Astrocyte of the cerebellum (primary cell): ENCODE measurements at places on chromosomes 1 and 21.

DNA sequence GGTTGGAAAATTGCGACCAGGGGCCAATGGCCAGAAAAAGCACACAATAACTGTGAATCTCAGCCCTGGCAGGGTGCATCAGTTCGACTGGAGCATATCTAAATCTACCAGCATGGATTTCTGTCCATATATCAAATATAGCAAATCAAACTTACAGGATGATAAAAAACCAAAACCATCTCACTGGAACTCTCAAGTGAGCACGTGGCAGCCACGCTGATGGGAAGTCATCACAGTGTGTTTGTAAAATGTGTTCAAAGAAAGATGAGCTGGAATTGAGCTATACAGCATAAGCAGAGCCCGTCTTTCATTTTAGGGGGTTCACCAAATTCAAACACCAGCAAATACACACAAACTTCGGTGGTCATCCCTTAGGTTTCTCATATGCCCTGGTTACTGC lies 610.1 kb downstream of the AJAP1 start:
- DNase-seq: no peak

- no peak for DNase-seq
These were observed 46.1 kb downstream of the CAMTA1 start for GRCh38 chr1:6831366-6831765.

GRCh38 chr1:68128157-68128556 lies 77.7 kb upstream of the DIRAS3 start:
- DNase-seq: peak; percentile 75

- DNase-seq: no peak
These were observed 136.9 kb upstream of the SAMSN1 start for GRCh38 chr21:14683063-14683462.

- DNase-seq: no peak
These were observed 49.0 kb upstream of the MAB21L3 start for GRCh38 chr1:116062201-116062600.

GRCh38 chr1:92730476-92730875 lies 54.4 kb downstream of the EVI5 start:
- no peak for DNase-seq

GRCh38 chr1:168518201-168518689 lies 25.6 kb downstream of the XCL2 start:
- DNase-seq: no peak

DNA sequence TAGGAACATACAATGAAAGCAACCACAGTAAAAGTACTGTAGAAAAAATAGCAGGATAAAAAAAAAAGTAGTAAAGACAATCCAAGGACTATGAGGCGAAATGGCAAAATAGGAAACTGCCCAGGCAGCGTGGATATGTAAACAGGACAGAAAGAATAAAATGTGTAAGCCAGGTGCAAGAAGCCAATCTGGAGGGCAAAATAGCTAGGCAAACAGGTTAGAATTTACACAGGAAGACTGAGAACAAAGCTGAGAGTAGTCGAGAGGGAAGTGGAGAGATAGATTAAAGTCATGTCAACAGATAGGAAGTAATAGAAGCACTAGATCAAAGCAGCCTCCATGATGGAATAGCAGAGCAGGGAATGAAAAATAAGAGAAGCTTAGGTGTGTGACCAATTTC lies 124.2 kb upstream of the B3GALT2 start:
- DNase-seq: no peak

DNA sequence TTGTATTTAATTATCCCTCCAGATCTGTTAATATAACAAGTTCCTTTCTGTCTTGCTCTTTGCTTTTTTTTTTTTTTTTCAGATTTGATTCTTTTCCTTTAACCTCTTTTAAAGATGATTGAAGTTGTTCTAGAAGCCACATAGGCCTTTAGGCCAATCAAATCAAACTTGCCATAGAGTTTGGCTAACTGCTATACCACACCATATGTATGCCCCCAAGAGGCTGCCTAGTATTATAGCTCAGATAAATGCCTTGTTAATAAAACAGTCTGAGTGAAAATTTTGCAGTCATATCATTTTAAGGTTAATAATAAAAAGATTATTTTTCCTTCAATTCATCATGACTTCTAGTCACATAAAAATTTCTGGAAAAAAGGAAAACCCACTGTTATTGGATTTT lies 696.0 kb upstream of the CHRM3 start:
- no peak for DNase-seq

DNA sequence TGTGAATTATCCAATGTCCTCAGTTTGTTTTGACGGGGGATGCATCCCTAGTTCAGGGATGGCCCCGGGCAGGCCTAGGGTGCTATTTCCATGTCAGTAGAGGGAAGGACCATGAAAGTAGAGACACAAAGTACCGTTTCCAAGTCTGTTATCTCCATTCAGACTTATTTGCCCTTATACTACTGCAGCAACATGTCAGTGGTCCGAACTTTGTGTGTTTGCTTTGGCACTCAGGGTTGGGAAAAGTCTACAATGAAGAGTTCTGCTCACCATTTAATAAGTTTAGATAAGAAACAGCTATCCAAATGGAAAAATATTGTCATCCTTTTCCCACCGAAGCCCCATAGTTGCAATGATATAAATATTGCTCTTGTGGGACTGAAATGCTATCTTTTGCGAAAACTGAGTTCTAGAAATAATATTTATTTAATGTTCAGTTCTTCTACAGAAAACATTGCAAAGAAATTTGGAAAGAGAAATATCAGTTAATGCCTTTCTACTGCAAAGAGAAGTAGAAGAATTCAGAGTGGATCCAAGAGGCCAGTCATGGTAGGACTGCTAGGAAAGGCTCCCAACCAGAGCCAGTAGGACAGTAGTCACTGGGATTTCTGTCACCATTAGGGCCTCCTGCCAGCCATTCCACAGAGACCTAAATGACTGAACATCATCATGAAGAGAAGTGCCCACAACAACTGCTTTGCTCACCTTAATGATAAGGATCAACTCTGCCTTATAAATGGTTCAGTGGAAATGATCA lies 11.5 kb upstream of the AGT start:
- no peak for DNase-seq

- no peak for DNase-seq
These were observed 36.2 kb downstream of the TLR5 start for GRCh38 chr1:223106856-223107255.

- DNase-seq: peak; percentile 11
These were observed 89.4 kb downstream of the SDCCAG8 start for GRCh38 chr1:243345205-243345604.

DNA sequence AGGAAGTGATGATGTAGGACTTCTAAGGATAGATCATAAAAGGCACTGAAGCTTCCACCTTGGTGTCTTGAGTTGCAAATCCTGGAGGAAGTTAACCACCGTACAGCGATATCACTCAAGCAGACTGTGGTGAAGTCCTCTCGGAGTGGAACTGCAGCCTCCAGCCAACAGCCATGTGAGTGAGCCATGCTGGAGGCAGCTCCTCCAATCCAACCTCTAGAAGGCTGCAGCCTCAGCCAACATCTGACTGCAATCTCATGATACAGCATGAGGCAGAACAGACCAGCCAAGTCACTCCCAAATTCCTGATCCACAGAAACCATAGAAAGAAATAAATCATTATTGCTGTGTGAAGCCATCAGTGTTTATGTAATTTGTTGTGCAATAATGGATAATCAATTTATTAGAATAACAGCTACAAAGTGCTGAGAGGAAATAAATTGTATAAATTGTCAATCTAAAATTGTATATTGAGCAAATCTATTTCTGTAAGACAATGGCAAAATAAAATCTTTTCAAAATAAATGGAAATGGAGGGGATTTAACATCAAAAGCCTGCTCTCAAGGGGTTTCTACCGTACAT lies 65.0 kb downstream of the PRSS38 start:
- DNase-seq: no peak

GRCh38 chr1:149963358-149963757 lies 26.7 kb upstream of the MTMR11 start:
- no peak for DNase-seq

- no peak for DNase-seq
These were observed 68.3 kb upstream of the KCND3 start for GRCh38 chr1:112057736-112058135.

DNA sequence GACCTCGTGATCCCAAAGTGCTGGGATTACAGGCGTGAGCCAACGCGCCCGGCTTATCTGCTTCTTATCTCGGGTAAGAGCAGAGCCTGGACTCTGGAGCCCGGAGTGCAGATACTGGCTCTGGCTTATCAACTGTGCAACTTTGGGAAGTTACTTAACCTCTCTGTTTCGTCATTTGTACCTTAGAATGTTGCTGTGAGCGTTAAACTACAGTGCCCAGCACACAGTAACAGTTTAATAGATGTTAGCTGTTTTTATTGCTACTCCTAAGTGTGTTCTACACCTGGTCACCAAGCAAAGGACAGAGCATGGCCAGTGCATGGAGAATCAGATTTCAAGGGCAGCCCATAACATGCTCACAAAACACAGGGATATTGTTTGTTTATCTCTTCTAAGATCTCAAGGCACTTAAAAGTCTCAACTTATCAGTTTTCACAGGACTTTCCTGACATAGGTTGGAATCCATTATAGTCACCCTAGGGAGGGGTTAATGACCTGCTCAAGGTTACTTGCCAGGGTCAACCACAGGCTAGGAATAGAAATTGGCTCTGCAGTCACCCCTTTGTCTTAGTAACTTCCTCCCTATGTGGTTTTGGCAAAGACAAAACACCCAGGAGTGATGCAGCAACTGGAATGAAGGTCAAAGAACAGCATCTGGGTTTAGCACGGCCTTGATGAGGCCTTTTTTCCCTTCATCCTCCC lies 22.5 kb upstream of the SRP9 start:
- peak; percentile 76 for DNase-seq

GRCh38 chr1:170749549-170749948 lies 85.6 kb downstream of the PRRX1 start:
- no peak for DNase-seq

DNA sequence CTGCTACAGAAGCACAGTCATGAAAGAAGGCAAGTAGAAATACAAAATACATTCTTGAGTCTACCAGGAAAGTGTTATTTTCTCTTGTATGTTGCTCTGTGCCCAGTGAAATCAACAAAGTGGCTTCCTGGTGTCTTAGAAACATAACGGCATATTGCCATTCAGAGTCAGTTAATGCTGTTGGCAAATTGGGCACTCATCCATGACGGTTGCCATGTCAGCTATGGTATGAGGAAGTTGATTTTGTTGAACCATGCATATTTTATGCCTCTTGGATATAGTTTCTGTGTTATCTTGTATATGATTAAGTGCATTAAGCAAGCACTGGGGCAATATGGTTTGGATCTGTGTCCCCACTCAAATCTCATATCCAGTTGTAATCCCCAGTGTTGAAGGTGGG lies 153.1 kb upstream of the CXADR start:
- DNase-seq: no peak

DNA sequence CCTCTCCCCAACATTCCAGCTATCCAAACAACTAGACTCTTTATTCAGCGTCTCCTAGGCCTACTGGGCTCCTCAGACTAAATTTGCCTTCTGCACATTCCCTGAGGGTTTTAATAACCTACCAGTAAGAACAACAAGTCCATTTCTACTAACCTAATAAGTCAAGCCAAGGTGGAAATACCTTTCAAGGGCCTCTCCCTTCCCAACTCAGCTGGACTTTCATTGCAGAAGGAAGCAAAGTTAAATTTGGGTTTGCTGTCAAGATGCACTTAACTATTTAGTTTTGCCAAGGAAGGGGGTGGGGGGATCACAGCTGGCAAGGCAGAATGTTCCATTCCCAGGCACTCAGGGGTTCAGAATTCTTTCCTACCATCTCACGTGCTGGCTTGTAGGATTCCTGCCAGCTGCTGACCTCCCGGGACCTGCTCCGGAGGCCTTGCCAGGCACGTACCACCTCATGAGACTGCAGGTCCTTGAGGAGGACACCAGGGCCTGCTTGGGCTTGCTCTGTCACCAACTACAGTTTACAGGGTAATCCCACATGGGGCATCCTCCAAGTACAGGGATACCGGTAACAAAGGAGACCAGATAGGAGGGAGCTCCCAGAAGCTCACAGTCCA lies 29.8 kb downstream of the SLC30A1 start:
- DNase-seq: no peak

- no peak for DNase-seq
These were observed 285.6 kb upstream of the FMN2 start for GRCh38 chr1:239805851-239806772.

- DNase-seq: no peak
These were observed 52.8 kb upstream of the HNRNPU start for GRCh38 chr1:244917073-244917670.

GRCh38 chr1:176989754-176990153 lies 174.8 kb downstream of the ASTN1 start:
- DNase-seq: no peak

GRCh38 chr1:178954937-178955336 lies 70.8 kb upstream of the FAM20B start:
- no peak for DNase-seq

DNA sequence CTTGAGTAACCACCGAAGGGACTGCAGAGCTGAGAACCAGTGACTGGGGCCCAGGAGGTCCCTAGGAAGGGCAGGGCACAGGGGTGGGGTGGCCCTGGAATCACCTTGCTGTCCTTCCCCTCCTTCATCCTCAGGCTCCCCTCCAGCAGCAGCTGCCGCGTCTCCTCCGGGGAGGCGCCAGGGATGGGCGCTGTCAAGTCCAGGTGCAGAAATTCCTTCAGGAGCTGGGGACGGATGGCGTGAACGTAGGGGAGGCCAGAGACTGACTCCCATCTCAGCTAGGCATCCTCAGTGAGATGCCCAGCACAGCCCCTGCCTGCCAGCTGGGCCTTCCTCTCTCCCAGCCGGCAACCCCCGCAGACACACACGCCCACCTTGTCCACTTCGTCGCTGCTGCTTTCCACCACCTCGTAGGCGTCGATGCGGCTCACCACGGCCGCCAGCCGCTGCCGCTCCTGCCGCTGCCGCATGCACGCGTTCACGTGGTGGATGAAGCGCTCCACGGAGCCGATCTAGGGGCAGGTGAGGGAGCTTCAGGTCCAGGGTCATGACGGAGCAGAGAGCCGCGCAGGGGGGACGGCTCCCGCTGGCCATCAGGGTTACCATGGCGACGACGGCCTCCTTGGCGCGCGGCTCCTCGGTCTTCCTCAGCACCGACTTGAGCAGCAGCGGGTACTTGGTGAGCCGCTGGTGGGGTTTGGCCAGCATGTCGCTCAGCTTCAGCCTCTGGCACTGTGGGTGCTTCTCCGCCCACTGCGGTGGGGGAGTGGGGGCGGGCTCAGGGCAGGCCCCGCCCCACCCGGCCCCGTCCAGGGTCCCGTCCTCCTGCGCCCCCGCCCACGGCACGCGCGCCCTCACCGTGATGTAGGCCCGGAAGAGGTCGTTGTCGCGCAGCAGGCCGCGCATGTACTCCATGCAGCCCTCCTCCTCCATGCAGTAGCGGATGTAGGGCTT lies 4.4 kb upstream of the TNFRSF25 start:
- no peak for DNase-seq
